Panc1 (cell line): ENCODE measurements at places on chromosomes 5 and 9.

- no peak for DNase-seq
These were observed 256.5 kb upstream of the CLINT1 start for GRCh38 chr5:158115468-158115867.

- no peak for DNase-seq
These were observed 49.8 kb upstream of the OLFM1 start for GRCh38 chr9:135037521-135038250.

DNA sequence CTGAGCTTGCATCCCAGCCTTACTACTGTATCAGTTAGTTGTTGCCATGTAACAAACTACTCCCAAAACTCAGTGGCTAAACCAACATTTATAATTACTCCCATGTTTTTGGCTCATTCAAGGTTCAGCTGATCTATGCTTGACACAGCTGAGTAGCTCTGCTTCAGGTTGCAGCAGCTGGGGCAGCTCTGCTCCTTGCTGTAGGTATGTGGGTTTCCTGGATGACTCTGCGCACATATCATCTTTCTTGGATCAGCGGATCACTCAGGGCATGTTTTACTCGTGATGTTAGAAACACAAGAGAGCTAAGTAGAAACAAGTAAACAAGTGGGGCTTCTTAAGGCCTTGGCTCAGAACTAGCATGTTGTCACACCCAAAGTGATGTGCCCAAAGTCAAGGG, 15.1 kb downstream of the TEK start:
- DNase-seq, result no peak

GRCh38 chr9:72509635-72510034, 11.8 kb upstream of the TMC1 start:
- no peak for DNase-seq
